CD4-positive, alpha-beta T cell treated with Interleukin-10 for 1 hour (primary cell): ENCODE measurements at places on chromosomes 16 and 17.
A peak's percentile ranks its signal among the peaks of the same experiment; 100 is the strongest.

DNA sequence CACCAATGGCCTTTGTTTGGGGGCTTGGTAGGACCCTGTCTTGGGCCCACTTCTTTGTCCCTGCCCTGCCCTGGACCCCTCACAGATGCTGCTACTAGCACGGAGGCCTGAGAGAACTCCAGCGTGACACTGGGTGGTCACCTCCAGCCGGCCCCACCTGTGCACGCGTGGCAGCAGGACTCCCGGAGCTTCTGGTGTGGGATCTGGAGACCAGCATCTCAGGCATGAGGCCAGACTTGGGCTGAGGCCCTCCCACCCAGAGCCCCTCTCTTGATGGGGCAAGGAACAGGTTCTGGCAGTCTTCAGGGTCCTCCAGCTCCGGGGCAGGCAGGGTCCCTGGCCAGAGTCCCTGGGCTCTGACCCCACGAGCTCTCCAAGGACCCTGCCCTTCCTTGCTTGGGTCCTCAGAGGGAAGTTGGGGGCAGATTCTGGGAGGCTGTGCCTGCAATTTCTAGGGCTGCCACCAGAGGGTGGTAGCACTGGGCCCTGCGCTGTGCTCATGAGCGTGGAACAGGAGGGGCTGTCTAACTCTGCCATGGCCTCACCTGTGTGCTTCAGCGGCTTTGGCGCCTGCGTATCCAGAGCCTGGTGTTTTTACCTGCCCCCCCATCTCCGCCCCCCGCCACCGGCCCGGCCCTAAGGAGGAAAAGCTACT is 3.1 kb upstream of the BAIAP3 start:
- DNase-seq: no peak

- DNase-seq: peak; percentile 9
Observed at GRCh38 chr16:89563639-89564392, 3.3 kb downstream of the RPL13 start.

- no peak for DNase-seq
Observed at GRCh38 chr16:27223226-27223610, 19.9 kb downstream of the KDM8 start.

- DNase-seq: no peak
Observed at GRCh38 chr17:73227379-73227778, 34.3 kb downstream of the CPSF4L start.

- DNase-seq: no peak
Observed at GRCh38 chr17:43212641-43213490, 1.2 kb downstream of the TMEM106A start.

DNA sequence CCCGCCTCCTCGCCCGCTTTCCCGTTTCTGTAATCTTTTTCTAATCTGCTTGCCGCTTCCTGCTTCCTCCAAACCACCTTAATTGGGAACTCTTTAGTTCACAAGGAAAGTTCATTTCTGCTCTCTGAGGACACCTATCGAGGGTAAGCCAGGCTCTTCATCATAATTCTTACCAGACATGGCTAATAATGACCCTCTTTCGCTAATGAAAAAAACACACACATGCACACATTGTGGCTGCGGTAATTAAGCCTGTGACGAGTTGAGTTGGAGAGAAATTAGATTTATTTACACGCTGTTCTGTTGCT is 100.6 kb downstream of the ZNF423 start:
- DNase-seq: no peak

DNA sequence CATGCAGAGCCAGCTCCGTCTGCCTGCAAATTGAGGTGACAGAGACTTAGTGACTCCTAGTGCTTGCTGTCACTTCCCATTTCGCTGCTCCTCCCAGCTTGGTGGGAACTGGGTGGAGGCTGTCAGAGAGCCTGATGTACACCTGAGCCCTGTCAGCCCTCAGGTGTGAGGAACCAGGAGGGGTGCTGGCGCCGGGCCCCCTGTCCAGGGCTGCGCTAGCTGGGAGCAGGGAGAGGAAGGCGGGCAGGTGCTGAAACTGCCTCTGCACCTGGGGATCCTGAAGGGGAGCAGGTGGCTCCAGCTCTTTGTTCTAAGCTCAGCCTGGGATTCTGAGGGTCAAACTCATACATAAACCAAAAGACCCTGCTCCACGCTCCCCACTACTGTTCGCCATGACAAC is 10.8 kb upstream of the WSCD1 start:
- no peak for DNase-seq

GRCh38 chr16:66881560-66881959 is 1.2 kb downstream of the PDP2 start:
- DNase-seq: no peak

DNA sequence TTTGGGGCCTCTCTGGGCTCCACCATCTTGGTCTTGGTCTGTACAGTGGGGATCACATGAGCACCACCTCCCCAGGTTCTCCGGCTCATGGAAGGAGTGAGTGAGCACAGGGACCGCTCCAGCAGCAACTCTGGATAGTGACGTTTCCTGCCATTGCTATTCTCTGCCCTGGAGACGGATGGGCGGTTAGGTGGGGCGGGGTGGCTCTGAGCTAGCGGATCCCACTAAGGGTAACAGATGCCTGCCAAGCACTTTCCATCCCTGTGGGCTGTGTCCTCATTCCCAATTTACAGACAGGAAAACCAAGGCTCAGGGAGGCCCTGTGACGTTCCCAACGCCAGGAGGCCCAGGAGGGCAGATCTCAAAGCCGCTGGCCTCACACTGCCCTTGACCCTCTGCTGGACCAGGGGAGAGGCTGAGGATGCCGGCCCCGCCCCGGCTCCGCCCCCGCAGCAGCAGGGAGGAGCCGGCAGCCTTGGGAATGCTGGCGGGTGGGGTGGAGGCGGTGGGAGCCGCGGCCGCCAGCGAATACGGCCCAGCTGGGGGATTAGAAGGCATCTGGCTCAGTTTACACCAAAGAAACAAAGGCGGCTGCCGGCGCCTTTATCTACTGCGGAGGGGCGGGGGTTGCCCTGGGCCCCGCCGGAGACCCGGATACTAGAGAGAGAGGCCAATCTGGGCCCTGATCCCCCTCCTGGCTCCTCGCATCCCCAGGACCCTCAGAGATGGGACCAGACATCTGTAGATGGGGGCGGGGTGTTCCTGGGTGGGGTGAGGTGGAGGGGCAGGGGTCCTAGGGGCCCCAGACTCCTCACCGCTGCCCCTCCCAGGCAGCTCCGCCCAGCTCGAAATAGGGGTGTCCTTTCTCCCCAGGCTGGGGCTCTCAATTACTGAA is 122.3 kb upstream of the CIBAR2 start:
- DNase-seq: no peak

DNA sequence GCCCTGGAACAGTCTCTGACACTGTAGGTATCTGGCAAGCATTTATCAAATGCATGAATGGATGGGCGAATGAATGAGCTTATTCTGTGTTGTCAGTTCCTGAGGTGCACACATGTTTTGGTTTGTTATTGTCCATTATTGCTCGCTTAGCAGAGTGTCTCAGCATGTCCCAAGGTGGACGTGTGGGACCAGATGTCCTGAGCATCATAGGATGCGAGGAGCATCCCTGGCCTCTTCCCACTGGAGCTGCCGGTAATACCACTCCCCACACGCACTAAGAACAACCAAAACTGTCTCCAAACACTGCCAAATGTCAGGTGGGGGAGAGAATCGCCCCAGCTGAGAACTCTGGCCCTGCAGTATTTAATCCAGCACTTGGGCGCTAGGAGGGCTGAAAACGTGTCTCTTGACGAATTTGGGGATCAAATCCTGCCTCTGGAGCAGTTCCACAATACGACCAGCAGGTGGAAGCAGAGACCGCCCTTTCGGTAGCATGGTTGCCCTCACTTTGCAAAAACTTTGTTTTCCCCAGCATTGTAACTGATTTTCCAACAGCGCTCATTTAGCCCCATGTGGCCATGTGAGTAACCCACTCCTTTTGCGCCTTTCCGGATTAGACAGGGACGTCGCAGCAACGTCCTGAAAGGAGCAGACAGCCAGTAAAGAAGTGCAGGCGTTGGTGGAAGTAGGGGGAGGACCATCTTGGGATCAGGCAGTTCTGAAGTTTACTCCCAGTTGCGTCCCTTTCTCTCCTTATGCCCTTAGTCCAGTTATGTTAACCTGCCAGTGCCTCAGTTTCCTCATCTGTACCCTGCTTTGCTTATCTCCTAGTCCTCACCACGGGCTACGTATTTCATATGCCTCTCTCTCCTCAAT is 22.7 kb downstream of the TMEM114 start:
- peak; percentile 83 for DNase-seq

GRCh38 chr17:78759969-78760352 is 22.1 kb downstream of the CYTH1 start:
- DNase-seq: no peak

DNA sequence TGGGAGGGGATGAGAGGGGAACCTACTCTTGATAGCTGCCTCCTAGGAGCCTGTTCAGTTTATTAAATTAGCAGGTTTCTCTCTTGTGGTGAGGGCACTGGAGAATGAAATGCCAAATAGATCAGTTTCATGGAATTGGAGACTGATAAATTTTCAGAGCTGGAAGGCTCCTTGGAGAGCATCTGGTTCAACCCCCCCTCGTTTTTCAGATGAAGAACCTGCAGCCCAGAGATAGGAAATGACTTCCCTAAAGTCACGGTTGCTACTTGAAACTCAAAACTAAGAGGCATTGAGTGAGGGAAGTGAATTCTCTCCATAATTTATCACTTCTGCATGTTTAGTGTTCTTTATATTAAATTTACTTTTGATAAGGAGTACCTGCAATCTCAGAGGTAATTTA is 366.0 kb upstream of the CCL2 start:
- no peak for DNase-seq

DNA sequence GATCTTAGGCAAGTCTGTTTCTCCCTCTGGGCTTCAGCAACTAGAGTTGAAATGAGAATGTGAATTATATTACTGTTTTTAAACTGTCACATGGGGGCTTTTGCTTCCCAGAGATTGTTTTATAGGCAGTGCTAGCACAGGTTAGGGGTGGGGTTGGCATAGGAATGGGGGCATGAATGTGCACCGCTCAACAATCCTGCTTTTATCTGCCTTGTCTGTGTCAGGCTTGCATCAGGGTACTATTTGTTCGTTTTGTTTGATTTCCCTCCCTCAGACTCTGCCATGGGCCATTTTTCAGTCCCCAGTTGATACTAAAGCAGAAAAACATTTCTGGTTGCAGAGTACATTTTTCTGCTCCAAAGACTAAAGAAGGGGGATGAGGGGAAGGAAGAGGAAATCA is 34.6 kb upstream of the IRX6 start:
- no peak for DNase-seq

DNA sequence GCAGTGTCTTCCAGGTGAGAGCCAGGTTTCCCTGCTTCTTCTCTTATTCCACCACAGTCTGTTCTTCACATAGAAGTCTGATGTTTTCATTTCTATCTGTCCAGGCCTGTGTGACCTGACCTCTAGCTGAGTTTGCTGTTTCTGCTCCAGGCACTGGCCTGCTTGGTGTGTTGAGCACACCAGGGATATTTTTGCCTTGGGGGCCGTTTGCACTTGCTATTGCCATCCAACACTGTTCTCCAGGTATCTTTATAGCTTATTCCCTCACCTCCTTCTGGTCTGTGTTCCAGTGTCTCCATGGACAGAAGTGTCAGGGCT is 41.4 kb downstream of the MRTFB start:
- DNase-seq: no peak

GRCh38 chr16:89197633-89198416 is 2.5 kb downstream of the SLC22A31 start:
- no peak for DNase-seq

GRCh38 chr17:9760266-9760665 is 31.1 kb downstream of the DHRS7C start:
- no peak for DNase-seq

- DNase-seq: no peak
Observed at GRCh38 chr17:60606036-60606435, 6.0 kb downstream of the PPM1D start.

- DNase-seq: no peak
Observed at GRCh38 chr17:81034168-81034777, 678 bp upstream of the BAIAP2 start.

- DNase-seq: no peak
Observed at GRCh38 chr17:60080545-60080944, 1.8 kb upstream of the HEATR6 start.

GRCh38 chr17:791829-792228 is 9.7 kb downstream of the MRM3 start:
- DNase-seq: no peak
